Esophagus squamous epithelium (tissue), 5 donors: ENCODE measurements at places on chromosomes 1 and 21.

DNA sequence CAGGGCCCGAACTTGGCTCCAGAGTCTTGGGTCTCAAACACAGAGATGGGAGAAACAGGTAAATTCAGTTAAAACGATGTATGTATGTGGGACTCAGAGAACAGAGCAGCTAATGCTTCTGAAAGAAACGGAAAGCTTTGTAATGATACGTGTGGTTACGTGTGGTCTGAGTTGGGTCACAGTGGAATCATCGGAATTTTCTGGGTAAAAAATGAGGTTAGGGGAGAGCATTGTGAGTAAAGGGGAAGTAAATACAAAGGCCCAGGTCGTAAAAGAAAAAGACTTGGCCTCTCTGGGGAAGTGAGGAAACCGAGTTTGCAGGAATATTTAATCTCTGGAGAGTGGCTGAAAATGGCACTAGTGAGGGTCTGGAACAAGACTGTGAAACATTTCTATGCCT is 8.3 kb downstream of the NHLH2 start:
- no peak for DNase-seq

DNA sequence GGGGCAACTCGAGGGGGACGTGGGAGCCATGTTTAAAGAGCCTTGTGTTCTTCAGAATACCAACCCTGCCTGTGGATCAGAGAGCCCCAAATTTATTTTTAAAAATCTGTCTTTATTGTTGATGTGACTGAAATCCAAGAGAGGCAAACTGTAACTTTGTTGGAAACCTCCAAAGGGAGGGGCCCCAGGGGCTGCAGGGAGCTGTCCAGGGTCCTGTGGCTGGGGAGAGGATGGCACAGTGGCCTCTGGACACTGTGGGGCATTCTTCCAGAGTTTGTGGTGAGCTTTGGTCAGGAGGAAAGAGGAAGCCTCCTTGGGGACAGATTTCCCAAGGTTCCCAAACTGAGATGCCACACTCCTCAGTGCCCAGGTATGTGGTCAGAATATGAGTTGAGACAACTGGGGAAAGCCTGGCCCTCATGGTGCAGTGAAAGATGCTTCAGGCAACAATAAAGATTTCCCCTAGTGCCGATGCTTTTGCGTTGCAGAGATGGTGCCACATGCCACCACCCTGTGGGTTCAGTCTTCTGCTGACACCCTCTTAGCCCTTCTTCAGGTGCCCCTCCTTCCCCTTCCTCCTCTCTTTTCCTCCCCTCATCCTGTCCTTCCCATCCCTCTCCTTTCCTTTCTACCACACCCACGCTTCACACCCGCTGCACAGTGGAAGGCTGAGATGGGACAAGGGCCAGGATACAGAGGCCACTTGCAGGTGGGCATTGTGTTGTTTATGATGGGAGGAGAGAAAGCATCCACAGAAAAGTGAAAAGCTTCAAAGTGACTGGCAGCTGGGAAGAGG is 122.1 kb downstream of the UCK2 start:
- no peak for DNase-seq

- no peak for DNase-seq
Observed at GRCh38 chr1:182493063-182493462, 43.1 kb downstream of the RGSL1 start.

GRCh38 chr1:66251546-66251945 is 282.4 kb upstream of the SGIP1 start:
- no peak for DNase-seq

GRCh38 chr21:42406201-42406621 is 2.5 kb downstream of the UBASH3A start:
- DNase-seq = no peak

DNA sequence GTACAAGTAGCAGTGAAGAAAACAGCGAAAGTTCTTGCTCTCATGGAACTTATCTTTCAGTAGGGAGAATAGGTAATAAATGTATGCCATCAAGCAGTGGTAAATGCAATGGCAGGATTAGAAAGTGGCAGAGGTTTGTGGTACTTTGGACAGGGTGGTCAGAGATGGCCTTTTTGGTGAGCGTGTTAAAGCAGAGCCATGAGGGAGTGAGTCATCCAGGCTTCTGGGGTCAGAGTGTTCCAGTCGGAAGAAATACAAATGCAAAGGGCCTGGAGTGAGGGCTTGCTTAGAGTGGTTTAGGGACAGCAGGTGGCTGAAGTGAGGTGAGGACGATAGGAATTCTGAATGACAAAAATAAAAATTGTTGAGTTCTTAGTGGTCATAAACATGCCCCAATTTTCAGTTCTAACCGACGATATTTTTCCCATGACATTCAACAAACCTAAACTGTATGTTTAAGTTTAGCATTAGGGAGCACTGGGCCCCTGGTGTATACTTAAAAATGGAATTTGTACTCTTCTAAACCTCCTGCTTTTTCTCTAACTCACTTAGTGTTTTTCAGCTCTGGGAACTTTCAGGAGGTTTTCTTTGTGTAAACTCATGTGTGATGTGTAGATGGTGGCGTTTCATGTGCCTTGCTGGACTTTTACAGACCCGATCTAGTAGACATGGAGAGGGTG is 78.2 kb downstream of the MACF1 start:
- no peak for DNase-seq

GRCh38 chr1:212446333-212446732 is 13.6 kb downstream of the NENF start:
- no peak for DNase-seq

DNA sequence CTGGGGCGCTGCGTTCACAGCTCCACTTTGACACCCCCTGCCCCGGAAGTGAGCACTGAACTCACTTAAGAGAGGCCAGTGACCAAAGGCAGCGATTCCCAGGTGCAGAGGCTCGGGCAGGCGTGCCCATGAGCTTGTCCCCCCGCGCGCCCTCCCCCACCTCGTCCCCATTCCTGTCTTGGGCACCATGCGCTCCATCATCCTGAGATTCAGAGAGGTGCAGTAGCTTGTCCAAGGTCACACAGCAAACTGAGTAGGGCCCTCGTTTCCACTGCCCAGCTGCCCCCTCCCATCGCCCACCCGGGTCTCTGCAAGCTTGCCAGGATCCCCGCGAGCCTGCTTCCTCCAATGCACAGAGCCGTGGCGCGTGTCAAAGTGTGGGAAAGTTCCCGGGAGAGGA is 68.0 kb downstream of the SYT2 start:
- DNase-seq = no peak

- no peak for DNase-seq
Observed at GRCh38 chr1:58997060-58997411, 213.2 kb upstream of the JUN start.

- DNase-seq = no peak
Observed at GRCh38 chr1:38353956-38354355, 307.4 kb upstream of the POU3F1 start.

DNA sequence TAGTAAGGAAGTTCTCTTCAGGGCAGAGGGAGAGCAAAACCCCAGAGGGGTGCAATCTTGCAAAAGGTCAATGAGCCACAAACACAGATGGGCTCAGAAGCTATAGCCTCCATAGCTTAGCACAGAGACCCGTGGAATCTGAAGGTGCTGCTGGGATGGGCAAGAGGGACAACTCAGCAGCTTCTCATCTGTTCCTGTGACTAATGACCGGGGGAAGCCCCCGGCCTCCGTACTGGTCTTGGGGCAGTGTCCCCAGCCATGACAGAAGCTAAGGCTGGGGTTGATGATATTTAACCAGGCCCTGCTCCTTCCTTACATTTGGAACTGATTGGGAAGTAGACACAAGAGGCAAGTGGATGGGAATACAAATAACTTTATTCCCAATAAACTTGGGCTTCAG is 19.1 kb downstream of the EXOC8 start:
- no peak for DNase-seq

DNA sequence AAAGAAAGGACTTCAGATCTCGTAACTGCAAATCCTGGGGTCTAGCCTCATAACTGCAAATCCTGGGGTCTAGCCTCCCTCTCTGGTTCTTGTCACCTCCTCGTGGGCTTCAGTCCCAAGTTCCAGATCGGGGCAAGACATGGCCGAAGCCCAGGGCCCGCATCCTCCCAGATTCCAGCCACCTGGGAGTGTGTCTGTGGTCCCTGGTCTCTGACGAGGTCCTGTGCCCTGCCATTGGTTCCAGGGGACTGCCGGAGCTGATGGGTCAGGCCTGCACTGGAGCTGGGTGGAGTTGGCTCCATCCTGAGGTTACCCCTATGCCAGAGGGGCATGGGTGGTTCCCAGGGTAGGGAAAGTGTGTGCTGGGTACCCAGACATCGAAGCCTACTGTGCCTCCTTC is 17.7 kb upstream of the C1orf174 start:
- no peak for DNase-seq

DNA sequence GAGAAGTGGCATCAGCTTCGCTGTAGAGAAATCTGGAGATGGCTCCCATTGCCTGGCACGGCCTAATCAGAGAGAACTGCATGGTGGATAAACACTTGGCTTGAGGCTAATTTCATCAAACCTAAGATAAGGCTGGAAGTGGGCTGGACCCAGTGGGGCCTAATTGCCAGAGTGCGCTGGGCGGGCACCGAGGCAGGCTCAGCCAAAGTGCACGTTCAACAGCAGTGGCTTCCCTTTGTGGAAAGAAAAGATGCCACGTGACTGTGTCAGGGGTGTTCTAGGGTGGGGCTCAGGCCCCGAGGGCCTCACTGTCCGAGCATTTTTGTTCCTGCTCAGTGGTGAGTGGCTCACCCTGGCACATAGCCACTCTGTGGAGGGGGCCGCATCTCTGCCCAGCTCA is 5.8 kb downstream of the PLCH2 start:
- no peak for DNase-seq

- no peak for DNase-seq
Observed at GRCh38 chr1:11488966-11489625, 10.1 kb downstream of the DISP3 start.
